Type B pancreatic cell (in vitro differentiated cells): ENCODE measurements at places on chromosomes 4 and X.

DNA sequence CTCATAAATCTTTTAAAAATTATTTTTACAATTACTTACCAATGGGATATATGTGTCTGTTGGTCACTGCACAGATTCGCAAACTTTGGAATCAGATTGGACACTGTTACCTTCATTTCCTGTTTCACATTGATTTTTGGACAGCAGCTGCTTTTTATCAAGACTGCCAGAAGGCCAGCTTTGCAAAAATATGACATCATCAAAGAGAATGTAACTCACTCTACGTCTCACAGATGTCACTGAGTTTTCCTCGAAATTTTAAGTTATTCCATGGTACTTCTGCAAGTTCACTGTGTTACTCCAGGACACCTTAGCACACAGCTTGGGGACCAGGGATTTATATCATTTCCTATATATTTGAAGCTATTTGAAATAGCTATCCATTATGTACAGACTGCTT, 31.8 kb upstream of the MAGEB2 start:
- DNase-seq, result no peak

DNA sequence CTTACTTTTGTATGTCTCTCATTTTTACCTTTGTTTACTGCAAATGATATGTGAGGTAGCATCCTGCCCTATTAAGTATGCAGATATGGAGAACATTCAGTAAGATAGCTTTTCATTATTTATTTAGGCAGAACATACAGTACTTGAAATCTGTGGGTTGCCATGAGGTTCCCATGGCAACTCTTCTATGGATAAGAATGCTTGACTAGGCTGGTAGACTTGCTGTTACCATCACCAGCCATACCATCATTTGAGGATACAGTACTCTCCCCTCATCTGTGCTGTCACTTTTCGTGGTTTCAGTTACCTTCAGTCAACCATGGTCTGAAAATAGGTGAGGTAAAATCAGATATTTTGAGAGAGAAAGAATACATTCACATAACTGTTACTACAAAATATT, 56.7 kb downstream of the NAF1 start:
- no peak for DNase-seq

DNA sequence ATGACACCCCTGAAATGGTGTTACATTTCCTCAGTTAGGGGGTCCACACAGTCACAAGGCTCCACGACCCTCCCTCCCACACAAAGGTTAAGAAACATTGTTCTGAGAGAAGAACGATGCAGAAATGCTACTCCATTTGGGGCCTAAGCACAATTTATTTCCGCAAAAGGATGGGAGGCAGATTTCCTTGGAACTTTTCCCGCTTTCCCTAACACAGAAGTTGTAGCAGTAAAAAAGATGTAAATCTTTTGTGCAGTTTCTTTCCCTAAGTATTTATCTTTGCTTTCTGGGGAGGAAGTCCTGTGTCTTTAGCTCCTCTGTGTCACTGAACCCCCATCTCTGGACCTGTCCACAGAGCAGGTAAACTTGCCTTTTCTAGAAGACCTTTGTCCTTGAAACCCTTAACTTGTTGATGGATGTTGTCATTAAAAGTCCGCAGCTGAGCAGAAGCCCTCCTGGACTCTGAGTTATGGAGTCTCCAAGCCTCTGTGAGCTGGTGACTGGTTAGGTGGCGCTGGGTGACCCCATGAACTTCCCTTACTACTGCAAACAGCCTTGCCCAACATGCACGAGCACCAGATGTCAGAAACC, 67.2 kb upstream of the SHISA3 start:
- DNase-seq, result no peak

- no peak for DNase-seq
Observed at GRCh38 chrX:76453737-76454406, 26.4 kb downstream of the MAGEE1 start.

- no peak for DNase-seq
Observed at GRCh38 chr4:525660-526059, 26.6 kb downstream of the PIGG start.

- no peak for DNase-seq
Observed at GRCh38 chrX:39112143-39112542, 310.9 kb downstream of the MID1IP1 start.

GRCh38 chr4:20288047-20288650, 36.4 kb downstream of the SLIT2 start:
- DNase-seq, result no peak
